MG63 (cell line): ENCODE measurements at places on chromosomes 12 and 14.

GRCh38 chr12:132446633-132447326, 43.2 kb upstream of the FBRSL1 start:
- no peak for DNase-seq

GRCh38 chr12:12614342-12614741, 2.7 kb downstream of the CREBL2 start:
- no peak for DNase-seq

DNA sequence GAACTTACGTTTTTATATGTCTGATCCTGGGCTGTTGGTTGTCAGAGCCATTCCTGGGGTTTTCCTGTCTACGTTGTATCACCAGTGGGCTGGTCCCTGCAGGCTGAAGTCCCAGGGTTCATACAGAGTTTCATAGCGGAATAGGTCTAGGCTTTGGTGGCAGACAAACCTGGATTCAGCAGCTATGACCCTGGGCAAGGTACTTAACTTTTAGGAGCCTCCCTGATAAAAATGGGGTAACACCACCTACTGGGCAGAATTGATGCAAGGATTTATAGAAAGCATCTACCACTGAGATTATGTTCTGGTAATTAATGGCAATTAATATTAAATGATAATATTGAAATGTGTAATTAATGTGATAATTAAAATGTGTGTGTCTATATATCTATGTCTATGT, 141.2 kb downstream of the SYNE2 start:
- no peak for DNase-seq

DNA sequence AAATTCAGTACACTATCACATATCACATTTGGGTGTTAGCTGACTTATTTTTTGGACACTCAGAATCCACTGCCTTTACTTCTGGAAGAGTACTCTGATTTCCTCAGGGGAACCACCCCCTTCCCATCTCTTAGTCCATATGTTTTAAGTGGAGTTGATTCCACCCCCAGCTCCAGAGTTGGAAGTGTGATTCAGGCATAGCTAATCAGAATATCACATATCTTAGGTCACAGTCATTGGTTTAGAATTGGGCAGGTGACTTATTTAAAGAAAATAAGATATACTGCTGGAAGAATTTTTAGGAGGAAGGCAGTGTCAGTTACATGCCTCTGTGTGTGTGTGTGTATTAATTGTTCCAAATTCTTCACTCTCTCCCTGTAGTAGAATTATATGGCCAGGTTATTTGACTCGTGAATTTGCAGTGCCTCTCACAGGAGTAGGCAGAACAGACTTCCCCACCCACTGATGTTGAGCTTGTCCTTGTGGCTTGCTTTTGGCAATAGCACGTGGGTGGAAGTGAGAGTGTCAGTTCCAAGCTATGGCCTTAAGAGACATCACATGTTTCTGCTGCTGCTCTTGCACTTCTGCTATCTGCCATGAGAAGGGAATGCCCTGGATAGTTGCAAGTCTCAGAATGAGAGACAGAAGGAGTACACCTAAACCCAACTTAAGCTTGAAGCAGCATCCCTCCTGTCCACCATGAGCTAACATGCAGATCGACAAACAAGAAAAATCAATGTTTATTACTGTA, 6.4 kb upstream of the GAS2L3 start:
- DNase-seq, result no peak

GRCh38 chr12:90940872-90941499, 14.0 kb downstream of the CCER1 start:
- DNase-seq, result no peak
